ENCODE measurements at places on chromosomes 16 and 17.

DNA sequence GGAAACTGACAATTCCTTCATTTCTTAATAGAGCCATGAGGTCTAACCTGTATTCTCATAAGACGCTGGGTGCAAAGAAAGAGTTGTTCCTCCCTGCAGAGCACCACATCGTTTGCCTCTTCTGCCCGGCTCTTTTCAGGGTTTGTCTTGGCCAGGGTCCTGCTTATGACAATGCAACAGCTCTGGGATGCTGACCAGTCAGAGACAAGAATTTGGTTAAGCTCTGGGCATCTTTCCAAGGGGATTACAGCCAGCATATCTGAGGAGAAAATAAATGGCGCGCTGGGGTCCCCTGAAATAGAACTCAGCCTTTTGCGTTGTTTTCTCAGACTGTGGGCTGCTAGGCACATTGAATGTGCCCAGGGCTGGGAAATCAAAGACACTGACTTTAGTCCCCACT, 128.6 kb downstream of the SHISA6 start:
- DNase-seq = no peak

DNA sequence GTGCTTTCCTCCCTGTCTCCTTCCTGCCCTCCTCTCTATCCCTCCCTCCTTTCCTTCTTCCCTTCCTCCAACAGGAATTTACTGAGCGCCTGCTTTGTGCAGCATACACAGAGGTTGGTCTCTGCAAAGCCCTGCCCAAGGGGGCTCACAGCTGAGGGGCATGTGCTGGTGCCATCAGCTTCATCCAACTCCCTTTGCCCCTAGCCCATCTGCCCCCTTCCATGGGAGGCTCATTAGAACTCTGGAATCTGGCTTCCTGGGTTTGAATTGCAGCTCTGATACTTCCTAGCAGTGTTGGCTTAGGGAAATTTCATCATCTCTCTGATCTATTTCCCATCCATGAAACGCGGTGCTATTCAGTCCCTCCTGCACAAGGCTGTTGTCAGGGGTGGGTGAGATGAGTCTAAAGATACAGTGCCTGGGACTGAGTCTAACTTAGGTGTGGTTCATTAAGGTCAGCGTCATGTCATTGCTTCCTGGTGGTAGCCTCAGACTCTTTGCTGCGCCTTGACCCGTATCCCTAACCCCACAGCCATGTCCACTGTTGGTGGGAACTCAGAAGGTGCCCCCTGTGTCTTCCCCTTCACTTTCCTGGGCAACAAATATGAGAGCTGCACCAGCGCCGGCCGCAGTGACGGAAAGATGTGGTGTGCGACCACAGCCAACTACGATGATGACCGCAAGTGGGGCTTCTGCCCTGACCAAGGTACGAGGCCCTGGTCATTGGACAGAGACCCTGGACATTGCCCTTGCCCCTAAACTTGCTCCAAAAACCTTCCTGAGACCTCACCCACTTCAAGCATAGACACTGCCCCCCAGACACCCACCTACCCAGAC, 10.3 kb downstream of the MMP2 start:
- DNase-seq = no peak

- DNase-seq = no peak
Observed at GRCh38 chr16:21186326-21186691, 25.1 kb downstream of the ZP2 start.

DNA sequence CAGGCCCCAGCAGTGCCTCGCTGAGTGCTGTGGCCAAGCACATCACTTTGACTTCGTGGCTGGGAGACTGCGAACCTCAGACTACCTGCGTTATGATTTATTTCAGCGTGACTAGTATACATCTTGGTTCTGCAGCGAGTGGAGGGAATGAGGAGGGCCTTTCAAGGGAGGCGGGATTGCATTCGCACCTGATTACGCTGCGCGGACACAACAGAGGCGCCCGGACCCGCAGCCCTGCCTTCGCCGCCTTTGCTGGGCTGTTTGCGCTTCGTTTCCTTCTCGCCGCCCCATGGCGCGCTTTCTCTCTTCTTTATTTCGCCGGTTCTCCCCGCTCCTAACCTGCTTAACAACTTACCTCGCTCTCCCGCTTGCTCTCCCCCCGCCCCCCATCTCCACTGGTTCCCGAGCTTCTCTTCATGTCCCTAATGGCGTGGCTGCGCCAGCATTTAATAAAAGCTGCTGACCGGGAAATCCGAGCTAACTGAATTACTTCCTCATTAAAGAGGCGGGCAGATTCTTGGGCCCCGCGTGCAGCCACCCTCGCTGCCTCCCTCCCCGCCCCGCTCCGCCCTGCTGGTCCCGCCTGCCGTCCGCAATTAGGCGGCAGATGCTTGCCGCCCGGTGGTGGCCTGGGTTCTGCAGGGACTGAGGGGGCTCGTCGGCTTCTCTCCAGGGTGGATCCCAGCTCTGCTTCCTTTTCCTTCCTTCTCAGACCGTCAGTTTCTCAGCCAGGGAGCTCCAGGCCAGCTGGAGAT, 257.6 kb upstream of the SDK2 start:
- no peak for DNase-seq

DNA sequence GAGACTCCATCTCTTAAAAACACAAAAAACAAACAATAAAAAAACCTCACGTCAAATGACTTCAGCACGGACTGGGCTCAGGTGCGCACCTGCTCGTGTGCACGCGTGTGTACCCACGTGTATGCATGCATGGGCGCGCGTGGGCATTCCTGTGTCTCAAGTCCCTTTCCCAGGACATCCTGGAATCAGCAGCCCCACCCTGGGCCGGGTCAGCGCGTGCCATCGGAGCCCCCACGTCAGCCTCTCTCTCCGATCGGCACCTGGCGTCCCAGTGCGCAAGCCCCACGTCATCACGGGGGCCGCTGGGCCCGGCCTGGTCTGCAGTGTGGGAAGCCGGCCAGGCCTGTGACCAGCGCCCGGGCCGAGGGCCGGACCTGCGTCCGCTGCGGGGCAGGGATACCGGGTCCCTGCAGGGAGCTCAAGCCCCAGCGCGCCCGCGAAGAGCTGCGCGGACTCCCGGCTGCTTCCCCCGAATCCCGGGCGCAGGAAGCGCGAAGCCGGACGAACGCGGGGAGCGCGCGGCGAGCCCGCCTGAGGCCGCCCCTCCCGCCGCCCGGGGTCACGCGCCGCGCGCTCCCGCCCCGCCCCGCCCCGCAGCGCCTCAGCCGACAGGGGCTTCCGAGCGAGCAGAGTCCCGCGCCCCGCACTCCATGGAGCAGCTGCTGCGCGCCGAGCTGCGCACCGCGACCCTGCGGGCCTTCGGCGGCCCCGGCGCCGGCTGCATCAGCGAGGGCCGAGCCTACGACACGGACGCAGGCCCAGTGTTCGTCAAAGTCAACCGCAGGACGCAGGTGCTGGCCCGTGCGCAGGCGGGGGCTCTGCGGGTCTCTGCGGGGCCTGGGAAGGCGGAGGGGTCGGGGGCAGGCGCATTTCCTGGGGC, at the start of gene FN3K:
TSS of gene FN3K (plus strand) at position 629 of the 880 bp plus-strand sequence. CDS start at position 651, 22 bp downstream.
- no peak for DNase-seq

DNA sequence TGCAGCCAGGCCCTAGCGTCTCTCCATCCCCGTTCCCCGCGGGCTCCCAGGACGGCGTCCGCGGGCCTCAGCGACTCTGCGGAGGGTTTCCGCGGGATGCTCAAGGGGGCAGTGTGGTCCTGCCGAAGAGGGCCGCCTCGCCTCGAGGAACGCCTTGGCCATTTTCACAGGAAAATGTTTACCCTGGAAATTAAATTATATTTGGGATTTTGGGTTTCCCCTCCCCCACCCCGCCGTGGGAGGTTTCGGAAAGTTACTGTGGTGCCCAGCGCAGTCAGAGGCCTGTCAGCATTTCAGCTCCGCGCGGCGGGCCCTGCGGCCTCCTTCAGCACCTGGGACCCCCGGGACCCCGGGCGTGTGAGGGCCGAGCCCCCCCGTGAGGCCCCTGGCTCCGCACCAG, 94.5 kb downstream of the PCTP start:
- DNase-seq = no peak

DNA sequence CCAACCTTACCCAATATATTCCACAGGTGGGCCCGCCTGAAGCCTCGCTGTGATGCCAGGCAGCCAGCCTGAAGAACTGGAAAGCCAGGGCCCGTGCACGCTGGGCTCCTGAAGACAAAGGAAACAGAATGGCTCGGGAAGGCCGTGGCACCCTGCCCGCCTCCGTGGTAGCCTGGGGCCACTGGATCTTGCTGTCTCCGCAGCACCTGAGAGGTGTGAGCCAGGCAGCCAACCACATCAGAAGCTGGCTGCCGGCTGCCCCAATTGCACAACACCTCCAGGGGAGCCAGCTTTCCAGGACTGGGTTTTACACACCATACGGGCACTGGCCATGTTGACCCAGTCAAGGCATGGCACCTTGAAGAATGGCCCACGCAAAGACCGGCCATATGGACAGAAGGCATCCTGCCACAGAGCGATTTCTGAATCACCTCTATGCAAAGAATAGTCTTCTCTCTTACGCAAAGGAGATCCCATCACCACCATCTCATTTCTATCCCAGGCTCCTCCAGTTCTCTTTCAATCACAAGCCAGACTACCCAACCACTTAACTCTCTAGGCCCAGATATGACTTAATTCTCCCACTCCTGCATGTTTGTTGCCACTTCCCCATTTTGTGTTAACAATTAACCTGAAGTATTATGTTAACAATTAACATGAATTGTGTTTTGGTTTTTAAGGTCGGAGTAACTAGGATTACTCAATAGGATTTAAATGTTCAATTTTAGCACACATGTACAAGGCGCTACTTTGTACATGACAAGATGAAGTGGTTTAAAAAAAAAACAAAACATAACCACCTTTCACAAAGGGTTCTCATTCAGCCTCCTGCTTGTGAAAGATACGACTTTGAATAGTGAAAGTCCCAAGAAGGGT, 32.1 kb downstream of the ZFHX3 start:
- DNase-seq = no peak

- DNase-seq = no peak
Observed at GRCh38 chr16:89136931-89137330, 34.6 kb upstream of the CDH15 start.

- DNase-seq = no peak
Observed at GRCh38 chr16:81693744-81694303, 85.3 kb upstream of the PLCG2 start.
